ENCODE measurements at places on chromosomes 3 and 15.

- DNase-seq: no peak
These were observed 2.7 kb downstream of the TYRO3 start for GRCh38 chr15:41561777-41562145.

DNA sequence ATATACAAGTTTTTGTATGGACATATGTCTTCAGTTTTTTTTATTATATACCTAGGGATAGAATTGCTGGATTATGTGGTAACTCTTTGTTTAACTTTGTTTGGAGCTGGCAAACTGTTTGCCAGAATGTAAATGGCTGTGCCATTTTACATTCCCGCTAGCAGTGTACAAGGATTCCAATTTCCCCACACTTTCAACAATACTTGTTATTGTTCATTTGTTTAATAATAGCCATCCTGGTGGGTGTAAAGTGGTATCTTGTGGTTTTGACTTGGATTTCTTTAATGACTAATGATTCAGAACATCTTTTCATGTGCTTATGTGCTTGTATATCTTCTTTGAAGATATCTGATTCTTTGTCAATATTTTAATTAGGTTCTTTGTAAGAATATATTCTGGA is 64.4 kb downstream of the ZNF609 start:
- DNase-seq: no peak

DNA sequence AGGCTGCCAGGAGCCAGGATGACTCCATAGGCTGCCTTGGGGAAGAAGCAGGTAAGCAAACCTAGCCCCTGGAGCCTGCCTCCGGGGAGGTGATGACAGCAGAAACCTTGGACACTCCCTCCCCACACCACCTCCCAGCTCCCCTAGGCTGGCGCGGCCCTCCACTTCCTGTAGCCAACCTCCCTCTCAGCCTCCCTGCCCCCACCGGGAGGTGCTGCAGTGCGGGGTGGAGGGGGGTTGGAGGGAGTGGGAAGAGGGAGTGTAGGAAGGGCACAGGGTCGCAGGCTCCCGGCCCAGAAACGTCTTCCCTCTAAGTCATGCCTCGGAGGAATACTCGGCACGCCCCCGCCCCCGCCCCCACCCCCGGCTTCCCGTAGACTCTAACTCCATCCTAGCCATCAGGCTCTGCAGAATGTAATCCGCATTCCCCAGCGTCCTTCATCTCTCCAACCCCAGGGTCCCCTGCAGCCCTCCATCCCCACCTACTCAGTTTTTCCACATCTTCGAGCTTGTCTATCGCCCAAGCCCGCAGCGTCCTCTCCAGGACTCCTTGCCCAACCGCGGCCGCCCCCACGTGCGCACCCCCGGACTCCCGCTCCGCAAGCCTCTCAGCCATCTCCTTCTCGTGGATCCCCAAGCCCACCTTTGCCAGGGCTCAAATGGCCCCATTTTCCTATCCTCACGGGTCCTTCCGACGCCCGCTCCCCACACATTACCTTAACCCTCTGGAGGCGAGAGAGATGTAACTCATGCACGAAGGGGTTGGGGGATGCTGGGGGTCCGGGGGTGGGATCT is 528 bp downstream of the LPCAT4 start:
- DNase-seq: no peak

- DNase-seq: no peak
These were observed 384.7 kb downstream of the MFSD1 start for GRCh38 chr3:159186581-159186980.

DNA sequence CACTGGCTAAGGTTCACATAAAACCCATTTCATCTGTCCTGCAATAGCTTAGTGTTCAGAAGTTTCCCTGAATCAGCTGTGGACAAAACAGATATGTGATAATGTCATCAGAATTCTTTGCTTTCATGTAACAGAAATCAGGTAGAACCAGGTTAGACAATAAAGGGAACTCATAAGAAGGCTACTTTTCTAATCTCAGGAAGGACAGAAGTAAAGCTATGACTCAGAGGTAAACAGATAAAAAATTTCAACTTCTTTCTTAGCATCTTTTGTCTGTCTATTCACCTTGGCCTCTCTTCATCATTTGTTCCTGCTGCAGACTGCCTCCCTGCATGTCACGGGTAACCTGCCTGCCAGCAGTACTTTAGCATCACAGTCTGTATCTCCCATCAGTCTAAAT is 643.1 kb downstream of the MECOM start:
- no peak for DNase-seq

GRCh38 chr3:86991840-86992435 is 989 bp upstream of the VGLL3 start:
- no peak for DNase-seq

- no peak for DNase-seq
These were observed 77.5 kb downstream of the IGF1R start for GRCh38 chr15:98725874-98726273.

- DNase-seq: no peak
These were observed 1030.3 kb downstream of the ROBO2 start for GRCh38 chr3:78070188-78070587.

DNA sequence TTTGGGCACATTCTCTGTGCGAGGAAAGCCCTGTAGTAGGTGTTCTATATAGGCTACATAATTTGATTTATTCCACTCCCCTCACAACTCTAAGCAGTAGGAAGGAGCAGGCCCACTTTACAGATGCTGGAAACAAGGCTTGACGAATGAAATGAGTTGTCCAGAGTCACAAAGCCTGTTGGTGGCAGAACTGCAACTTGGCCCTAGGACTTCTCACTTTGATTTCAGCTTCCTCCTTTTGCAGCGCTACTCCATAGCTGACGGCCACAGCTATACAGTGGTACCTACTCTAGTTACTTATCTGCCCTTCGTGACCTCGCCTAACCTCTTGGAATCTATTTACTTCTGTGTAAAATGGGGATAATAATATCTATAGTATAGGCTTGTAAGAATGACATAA is 2.5 kb upstream of the IRAK2 start:
- no peak for DNase-seq

DNA sequence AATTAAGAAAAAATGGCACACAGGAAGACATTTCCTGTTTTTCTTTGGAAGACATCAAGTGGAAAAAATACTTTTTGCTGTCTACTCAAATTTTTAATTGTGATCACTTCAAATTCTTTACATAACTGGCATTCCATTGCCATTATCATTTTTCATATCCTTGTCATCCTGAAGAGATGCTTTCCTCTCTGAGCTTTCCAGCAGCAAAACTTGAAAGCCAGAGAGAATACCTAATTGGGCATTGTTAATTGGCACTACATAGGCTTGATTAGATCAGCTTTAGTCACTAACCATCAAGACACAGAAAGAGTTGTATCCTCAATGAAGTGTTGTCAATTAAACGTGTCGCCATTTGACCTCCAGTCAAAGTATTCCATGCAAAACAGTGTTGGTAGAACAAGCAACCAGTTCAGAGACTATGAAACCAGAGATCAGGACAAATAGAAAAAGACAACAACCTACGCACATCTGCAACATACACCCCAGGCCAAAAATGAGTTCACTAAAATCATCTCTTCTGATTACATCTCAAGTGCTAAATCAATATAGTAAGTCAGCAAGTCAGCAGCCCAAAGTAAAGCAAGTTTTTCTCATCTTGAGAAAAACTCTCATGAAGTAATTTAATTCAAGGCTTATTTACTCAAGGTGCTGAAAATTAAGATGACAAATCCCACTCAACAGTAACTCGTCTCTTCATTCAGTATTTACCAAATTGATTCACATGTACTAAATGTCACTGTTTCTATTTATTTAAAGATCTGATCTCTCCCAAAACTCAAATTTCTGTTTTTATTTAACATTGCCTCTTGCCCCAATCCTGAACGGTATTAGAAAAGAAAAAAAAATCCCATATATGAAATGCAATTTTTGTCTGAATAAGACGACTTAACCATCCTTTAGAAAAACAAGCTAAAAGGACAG is 123.0 kb downstream of the SUCLG2 start:
- no peak for DNase-seq

- DNase-seq: no peak
These were observed 71.3 kb downstream of the MBNL1 start for GRCh38 chr3:152339881-152340505.

DNA sequence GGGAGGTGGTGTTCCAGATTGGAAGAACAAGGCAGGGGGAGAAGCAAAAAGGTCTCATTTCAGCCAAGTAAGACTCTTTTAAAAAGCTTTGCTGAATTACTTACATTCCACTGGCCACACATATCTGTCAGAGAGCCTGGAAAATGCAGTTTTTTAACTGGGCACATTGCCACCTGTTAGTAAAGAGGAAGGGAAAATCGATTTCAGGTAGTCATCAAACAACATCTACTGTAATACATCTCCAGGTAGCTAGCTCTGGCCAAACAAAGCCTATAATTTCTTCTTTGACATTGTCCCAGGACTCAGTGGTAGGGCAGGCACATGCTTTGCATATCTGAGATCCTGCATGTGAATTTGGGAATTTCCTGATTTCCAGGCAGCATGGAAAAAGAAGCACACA is 480.7 kb upstream of the SUCLG2 start:
- no peak for DNase-seq

- no peak for DNase-seq
These were observed 315.0 kb upstream of the STAC start for GRCh38 chr3:36065321-36065720.

GRCh38 chr3:47162697-47163168 is 1.2 kb downstream of the SETD2 start:
- no peak for DNase-seq

DNA sequence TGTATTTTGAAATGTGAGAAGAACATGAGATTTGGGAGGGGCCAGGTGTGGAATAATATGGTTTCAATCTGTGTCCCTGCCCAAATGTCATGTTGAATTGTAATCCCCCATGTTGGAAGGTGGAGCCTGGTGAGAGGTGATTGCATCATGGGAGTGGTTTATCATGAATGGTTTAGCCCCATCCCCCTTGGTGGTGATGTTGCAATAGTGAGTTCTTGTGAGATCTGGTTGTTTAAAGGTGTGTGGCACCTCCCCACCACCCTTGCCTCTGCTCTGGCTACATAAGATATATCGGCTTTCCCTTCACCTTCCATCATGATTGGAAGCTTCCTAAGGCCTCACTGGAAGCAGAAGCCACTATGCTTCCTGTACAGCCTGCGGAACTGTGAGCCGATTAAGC is 23.9 kb upstream of the TMEM108 start:
- DNase-seq: no peak

GRCh38 chr3:94076055-94076454 is 13.2 kb downstream of the NSUN3 start:
- DNase-seq: no peak

DNA sequence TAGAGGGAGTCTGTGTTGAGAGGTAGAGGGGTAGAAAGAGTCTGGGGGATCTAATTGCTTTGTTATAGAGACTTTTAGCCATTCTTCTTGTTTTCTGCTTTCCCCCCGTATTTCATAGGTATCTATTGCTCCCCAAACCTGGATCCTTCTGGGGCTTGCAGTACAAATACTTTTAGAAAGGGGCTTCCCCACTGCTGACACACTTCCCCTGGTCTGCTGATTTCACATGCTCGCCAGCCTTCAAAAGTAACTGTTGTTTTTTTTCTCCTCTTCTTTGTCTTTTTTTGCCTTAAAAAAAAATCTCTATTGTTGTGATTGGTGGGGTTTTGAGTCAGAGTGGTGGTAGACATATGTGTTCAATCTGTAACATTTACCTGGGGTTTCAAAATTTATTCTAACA is 300.6 kb upstream of the AZI2 start:
- DNase-seq: no peak

DNA sequence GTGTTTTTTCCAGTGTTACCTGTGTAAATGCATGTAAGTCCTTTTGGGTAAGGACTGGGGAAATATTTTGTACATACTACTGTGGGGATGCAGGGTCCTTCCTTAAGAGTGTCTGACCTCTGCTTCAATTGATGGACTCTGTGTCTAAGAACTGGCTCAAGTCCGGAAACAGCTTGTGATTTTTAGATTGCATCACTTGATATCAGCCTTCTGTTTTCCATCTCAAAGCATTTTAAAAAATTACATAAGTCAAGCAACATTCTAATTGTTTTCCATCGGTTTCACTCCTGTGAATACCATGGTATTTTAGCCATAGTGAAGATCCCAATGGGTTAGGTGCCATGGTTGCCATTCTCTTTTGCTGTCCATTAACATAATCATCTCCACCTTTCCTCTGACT is 597.6 kb downstream of the SQOR start:
- DNase-seq: no peak

DNA sequence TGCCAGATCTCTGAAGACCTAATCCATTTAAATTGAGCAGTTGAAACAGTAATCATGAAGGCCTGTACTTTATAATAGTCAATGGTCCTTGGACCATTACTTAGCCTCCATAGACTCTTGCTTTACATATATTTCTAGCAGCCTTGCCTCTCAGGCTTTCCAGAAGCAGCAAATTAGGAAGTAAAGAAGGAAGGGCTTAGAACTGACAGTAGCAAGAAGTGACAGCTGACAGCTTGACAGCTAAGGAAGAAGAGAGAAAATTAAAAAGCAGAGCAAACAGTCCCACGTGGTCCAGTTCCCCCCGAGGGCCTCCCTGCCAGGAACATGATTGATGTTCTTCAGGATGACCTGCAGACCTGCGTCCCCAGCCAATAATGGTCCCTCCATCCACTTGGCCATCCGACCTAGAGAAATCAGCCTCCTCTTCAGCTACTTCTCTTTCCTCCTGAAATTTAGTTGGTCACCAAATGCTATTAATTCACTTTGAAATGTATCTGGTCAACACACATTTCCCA is 15.0 kb upstream of the PSMD6 start:
- no peak for DNase-seq

DNA sequence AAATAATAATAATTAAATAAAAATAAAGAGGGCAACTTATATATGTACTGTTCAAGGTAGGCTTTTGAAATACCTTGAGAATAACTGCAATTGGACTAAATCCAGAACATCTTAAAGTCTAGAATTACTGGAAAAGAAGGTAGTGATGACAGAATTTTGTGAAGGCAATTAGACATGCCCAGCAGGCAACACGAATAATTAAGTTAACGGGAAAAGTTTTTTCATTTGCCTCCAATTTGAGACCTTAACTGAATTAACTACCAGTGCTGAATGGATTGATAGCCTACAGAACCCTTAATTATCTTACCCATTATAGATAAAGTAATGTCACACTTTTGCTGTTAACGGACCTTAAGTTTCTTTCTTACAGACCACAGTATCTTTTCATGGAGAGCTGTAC is 13.3 kb downstream of the COX5A start:
- DNase-seq: no peak

DNA sequence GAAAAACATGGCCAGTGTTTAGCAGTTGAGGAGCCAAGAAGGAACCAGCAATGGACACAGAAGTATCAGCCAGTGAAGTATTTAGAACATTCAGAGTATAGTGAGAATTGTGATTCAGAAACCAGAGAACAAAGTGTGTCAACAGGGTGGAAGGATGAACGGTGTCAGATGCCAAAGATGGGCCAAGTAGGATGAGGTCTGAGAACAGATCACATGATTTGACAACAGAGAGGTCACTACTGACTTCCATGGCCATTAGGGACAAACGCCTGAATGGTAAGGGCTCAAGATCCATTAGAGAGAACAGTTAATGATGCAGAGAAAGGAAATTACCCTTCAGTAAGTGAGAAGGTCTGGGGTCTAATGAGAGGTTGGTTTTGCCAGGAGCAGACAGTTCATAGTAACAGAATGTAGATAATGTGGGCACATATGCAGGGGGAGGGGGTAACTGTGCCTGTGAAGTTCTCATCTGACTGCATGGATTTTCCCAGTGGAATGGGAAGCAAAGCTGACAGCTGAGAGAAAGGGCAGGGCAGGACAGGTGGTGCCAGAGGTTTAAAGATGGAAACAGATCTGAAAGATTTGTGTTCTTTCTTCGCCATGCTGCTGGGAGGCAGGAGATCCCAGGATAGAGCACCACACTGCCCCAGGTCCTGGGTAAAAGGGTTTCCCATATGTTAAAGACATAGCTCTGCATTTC is 4.8 kb upstream of the ACAD9 start:
- DNase-seq: no peak

All from NCI-H2107 (cell line).